Stimulated activated CD8-positive, alpha-beta memory T cell treated with anti-CD3 and anti-CD28 coated beads, Interleukin-12 subunit alpha, Interleukin-12 subunit beta, amount 100 ng/mL, for 1 hour (primary cell): ENCODE measurements at places on chromosomes 4 and X.

DNA sequence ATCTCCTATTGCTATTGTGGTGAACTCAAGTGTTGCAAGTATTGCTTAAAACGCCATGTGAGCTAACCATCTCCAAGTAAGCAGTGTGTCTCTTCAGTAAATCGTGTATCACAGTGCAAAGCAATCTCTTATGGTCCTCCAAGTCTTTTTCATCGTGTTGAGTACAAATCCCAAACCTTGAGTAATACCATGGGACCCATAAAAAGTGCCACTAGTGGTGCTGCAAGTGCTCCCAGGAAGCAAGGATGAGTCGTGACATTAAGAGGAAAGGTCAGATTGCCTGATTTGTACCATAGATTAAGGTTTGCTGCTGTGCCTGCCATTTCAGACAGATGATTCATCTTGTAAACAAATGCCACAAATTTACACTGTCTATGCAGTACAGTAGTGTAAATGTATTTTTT, 66.9 kb upstream of the BMPR1B start:
- DNase-seq: no peak

GRCh38 chrX:47458528-47458927, 24.5 kb downstream of the ZNF41 start:
- peak; percentile 2 for DNase-seq

- DNase-seq: no peak
These were observed 233.4 kb upstream of the HAND2 start for GRCh38 chr4:173763389-173763788.

- DNase-seq: peak; percentile 7
These were observed 561 bp upstream of the N4BP2 start for GRCh38 chr4:40055863-40056715.

DNA sequence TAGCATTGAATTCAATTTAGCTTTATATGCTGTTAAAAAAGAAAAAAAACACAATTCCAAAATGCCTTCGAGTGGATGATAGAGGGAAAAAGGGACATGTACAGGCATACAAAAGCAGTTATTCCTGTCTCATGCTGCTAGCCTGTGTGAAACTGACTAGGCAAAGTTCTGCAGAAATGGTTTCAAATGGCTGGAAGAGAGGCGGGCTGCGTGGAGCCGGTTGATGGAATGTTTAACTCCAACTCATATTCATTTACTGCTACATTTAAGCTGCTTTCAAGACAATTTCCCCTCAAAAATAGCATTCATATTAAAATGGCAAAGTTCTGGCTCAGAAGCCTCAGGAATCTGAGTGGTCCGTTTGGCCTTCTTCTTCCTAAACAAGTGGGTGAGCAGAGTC, 143.8 kb upstream of the PPARGC1A start:
- DNase-seq: no peak

GRCh38 chr4:76105652-76106051, 31.1 kb downstream of the ART3 start:
- DNase-seq: no peak

GRCh38 chr4:76979236-76979635, 29.7 kb downstream of the SEPTIN11 start:
- DNase-seq: no peak

DNA sequence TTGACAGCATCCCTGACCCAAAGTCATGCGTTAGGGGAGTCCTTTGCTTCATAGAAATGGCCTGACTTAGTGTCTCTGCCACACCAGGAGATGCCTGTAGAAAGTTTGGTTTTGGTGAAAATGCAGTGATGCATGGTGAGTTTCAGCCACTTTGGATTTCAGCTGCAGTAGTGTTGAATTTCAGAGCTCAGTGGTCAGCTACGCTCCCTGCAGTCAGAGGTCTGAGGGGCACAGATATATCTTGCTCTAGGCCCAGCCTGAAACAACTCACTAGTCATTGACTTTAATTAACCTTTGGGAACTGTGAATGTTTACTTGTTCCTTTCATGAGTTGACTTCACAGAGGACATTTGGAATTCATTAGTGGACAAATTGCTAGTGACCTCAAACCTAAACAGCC, 17.5 kb downstream of the RBMX2 start:
- no peak for DNase-seq

- no peak for DNase-seq
These were observed 640.6 kb downstream of the PCDH7 start for GRCh38 chr4:31360786-31361185.

DNA sequence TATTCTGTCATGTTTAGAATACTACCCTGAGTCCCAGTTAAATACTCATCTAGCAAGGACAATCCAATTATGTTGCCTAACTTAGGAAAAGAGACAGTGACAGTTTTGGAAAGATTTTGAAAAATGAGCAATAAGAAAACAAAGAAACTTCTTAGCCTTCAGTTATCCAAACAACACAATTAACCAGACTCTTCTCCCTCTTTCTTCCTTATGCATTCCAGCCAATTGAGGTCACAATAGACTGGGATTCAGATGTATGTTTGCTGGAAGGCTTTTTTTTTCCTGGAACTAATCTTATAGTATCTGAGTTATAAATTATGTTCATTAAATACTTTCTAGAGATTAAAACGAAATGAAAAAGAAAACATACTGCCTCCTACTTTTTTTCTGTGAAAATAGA, 109.6 kb downstream of the GUCY2F start:
- no peak for DNase-seq

DNA sequence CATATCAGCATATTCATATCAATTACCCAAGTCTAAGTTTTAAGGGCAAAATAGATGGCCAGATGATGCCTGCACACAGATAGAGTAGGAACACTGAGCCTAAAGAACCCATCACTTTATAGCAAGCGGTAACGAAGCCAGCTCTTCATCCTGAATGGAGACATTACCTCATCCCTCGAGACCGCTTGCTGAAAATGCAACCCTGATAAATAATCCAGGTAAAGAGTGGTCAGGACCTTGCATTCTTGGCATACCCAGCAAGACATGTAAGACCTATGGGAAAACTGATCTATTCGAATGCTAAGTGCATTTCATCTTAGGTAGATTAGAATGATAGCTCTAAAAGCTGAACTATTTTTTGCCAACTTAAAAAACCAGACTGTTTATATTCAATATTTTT, 25.3 kb downstream of the DCHS2 start:
- DNase-seq: no peak

DNA sequence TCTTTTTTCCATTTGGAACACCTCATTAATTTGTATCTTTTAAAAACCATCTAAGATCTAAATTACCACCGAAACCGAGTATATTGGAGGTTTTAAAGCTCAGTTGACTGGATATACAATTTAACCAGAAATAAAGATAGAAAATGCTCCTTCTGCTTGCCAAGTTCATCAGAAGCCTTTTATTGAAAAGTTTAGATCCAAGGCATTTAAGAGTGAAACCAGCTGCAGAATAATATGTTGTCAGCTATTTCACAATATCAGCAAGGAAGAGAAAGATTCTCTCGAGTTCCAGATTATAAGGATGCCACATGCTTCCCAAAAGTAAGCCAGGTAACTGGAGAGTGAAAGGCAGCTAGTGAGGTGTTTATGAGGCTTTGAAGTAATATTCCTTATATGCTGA, 217.4 kb downstream of the DCTD start:
- DNase-seq: no peak

DNA sequence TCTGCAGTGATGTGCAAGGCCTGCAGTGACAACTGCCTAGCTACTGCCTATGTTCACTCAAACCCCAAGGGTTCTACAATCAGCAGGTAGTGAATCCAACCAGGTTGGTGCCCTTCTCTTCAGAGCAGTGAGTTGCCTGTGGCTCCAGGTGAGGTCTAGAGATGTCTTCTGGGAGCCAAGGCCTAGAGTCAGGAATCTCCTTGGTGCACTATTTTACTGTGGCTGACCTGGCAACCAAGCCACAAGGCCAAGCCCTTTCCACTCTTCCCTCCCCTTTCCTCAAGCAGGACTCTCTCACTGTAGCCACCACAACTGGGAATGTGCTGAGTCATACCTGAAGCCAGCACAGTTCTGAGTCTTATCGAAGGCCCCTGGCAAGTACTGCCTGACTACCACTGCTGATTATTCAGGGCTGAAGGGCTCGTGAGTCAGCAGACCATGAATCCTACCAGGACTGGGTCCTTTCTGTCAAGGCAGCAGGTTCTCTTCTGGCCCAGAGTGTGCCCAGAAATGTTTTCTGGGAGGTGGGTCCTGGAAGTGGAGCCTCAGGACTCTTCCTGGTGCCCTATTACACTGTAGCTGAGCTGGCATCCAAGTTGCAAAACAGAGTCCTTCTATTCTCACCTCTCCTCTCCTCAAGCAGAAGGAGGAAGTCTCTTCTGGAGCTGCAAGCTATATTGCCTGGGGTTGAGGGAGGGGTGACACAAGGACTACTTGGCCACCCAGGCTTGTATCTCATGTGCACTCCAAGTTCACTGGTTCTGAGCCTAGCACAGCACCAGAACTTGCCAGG, 111.6 kb downstream of the BTC start:
- DNase-seq: no peak

DNA sequence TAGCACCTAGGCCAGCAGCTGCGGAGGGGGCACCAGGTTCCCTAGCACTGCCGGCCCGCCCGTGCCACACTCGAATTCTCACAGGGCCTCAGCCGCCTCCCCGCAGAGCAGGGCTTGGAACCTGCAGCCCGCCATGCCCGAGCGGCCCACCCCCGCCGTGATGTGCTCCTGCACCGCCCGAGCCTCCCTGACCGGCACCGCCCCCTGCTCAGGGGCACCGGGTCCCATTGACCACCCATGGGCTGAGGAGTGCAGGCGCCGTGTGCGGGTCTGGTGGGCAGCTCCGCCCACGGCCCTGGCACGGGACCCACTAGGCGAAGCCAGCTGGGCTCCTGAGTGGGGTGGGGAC, 35.4 kb upstream of the ENPP6 start:
- no peak for DNase-seq

GRCh38 chr4:89535251-89535650, 227.7 kb upstream of the GPRIN3 start:
- no peak for DNase-seq

DNA sequence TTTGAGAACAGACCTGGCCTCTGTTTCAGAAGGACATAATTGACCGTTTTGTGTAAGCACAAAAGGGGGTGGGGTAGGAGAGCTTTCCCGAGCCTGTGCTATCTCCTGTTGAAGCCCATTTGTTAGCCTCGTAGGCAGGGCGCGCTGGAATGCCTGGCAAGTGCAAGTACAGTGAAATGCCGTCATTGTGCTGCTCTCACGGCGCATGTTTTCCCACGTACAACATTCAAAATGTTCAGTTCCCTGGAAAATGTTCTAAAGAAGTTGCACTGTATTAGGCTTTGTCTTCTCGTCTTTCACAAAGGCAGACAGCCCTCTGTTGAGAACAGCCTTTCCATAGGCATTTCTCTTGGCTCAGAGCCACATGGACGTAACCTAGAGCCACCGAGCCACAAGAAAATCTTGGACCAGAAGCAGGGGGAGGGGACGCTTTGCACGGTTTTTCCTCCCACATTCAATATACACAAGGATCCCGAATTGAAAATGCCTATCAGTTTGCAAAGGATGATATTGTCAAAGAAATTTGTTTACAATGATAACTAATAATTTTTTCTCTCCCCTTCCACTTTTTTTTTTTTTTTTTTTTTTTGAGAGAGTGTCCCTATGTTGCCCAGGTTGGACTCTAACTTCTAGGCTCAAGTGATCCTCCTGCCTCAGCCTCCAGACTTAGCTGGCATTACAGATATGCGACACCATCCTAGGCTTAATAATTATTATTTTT, 54.6 kb upstream of the RAPGEF2 start:
- DNase-seq: no peak

DNA sequence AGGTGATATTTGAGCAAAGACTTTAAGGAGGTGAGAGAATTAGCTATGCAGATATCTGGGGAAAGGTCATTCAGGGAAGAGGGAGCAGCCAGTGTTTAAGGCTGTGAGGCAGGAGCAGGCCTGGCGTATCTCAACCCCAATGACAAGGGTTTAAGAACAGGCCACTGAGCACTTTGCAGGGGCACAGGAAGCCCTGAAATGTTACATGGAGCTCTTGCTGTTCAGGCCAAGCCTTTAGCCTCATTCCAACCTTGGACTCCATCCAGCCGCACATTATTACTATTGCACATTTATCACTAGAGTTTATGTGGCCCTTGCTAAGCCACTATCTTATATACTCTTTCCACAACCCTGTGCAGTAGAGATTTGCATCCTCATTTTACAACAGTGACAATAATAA, 114.0 kb downstream of the EFNB1 start:
- DNase-seq: no peak

DNA sequence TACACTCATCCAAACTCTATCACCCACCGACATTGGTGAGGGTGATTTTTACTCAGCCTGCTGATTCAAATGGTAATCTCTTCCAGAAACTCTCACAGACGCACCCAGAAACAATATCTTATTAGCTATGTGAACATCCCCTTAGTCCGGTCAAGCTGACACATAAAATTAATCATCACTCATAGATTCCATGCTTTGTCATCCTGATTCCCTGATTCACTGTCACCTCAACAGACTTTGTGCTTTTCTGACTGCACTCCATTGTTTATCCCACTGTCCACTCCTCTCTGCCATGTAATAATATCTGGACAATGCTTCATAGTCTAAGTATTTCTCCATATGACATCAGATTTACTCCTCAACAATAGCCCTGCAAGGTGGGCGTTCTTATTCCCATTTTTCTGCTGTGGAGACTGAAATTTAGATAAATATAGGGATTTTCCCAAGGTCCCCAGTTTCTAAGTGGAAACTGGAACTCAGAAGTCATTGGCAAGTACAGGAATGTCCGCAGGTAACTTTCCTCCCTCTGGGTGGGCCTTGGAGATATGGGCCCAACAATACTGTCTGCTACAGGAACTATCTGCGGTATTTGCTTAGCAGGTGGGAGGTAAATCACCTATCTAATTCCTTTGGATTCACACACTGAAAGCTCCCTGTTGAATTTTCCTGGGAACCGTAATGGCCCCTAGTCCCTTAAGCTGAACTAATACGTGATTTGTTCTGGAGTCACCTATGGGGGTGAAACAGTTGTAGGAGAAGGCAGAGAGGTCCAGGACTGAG, 228.6 kb upstream of the BCOR start:
- DNase-seq: no peak

DNA sequence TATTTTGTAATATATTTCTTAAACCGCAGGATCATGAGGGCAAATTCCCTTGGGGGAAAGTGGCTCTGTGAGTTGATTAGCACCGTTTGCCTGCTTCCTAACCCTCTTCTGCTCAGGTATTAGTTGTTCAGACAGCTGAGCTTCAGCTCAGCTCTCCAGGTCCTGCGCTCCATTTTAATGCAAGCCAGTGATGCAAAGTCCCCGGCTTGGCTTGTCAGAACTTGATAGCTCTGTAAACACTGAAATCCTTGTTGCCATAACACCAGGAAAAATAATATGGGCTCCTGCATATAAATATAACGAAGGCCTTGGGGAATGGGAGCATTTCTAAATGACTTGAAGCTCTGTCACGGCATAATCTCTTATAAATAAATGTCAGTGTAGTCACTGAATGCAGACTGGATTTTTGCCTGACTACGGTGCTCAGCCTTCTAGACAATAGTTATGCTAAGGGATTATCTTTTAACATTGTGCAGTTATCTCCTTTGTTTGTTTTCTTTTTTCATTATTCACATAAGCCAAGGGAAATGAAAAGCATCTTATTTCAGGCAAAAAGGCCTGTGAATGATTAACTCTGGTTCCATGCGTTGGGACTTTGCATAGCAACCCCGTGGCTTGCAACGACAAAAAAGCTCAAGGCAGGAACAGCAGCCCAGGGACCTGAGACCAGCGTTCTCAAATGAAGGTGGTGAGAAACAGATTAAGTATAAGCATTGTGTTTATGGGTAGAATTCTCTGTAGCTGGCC, 253.2 kb downstream of the SPRY1 start:
- DNase-seq: no peak
